ENCODE measurements at places on chromosomes 2 and 18.

- no peak for DNase-seq
Observed at GRCh38 chr2:11385216-11385615, 40.8 kb upstream of the ROCK2 start.

GRCh38 chr2:62565309-62565908 lies 59.4 kb upstream of the TMEM17 start:
- no peak for DNase-seq

- DNase-seq, result peak; percentile 35
Observed at GRCh38 chr2:8986327-8986976, 17.0 kb downstream of the MBOAT2 start.

GRCh38 chr18:24785019-24785418 lies 324.6 kb downstream of the HRH4 start:
- DNase-seq, result no peak

DNA sequence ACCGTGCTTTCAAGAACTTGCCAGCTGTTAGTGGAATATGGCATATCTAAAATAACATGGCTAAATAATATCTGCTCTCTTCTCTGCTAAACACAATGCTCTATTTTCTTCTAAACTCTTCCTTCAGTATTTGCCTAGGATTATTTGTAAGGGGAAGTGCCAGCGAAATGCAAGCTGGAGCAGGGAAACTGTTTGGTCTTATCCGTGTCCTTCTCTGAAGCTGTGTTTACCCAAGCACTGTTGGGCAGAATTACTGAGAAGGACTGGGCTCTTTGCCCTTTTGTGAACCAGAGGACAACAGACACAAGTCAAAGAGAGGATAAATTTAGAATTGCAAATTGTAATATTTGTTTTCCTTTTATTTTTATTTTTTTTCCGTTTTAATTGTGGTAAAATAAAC lies 23.6 kb downstream of the CPO start:
- DNase-seq, result peak; percentile 7

DNA sequence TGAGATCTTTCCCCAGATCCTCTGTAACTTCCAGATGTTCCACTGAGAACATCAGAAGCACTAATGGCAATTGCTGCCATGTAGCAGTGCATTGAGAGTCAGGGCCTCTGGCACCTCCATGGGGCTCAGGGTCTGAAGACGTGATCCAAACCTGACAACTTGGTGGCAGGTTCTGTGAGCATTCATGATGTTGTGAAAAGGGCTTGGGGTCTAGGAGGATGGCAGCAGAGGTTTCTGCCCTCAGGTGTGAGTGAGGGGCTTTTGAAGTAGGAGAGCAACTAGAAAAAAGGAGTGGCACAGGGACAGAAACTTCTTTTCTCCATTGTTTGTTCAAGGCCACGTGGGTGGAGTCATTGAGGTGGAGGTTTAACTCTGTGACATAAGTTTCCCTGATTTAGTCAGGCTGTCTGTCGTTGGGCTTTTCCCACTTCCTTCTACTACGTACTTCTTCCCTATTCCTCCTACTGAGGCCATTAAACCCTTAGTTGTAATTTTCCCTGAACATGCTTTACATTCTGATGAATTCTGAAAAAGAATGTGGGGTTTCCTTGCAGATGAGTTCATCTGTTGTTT lies 13.1 kb downstream of the CFLAR start:
- no peak for DNase-seq

DNA sequence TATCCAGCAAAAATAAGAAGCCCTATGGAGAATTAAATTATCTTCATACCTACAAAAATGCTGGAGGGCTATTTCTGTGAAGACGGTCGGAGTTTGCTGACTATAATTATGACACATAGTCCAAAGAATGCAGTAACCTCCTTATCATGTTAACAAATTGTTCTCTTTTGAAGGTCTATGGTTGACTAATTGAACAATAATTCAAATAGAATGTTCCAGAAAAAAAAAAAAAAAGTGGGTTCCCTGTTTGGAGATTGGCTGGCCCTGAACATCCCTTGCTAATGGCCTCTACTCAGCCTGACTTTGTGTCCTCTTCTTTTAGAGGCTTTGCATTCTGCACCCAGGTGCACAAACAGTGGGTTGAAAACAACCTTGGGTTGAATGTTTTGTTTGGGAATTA lies 82.8 kb upstream of the CCBE1 start:
- no peak for DNase-seq

GRCh38 chr2:70580352-70580751 lies 26.7 kb upstream of the TGFA start:
- DNase-seq, result no peak

DNA sequence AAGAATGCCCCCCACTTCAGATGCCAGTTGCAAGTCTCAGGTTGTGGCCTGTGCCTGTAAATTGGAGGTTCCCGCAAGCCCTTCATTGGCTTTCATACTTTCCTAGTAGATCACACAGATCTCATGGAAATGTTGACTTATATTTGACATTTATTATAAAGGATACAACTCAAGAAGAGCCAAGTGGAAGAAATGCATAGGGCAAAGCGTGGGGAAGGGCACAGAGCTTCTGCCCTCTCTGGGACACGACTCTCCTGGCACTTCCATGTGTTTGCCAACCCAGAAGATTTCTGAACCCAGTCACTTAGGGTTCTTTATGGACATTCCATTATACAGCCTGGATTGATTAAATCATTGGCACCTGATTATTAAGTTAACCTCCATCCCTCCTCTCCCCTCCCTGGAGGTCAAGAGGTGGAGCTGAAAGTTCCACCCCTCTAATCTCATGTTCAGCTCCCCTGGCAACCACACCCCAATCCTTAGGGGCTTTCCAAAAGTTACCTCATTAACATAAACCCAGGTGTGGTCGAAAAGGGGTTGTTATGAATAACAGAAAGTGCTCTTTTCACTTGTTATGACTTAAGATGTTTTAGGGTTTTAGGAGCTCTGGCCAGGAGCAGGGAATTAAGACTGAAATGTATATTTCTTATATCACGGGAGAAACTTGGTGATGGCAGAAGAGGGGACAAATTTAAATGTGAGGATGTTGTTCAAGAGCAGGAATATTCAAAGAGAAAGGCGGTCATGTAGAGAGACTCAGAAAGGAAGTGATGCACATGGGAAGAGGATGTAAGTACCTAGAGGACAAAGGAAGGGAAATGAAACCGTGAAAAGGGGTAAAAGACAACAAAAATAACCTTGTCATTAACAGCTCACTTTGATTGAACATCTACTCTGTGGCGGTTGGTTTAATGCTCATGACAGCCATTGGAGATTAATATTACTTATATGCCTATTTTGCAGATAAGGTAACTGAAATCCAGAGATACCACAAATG lies 31.8 kb downstream of the SP100 start:
- no peak for DNase-seq

DNA sequence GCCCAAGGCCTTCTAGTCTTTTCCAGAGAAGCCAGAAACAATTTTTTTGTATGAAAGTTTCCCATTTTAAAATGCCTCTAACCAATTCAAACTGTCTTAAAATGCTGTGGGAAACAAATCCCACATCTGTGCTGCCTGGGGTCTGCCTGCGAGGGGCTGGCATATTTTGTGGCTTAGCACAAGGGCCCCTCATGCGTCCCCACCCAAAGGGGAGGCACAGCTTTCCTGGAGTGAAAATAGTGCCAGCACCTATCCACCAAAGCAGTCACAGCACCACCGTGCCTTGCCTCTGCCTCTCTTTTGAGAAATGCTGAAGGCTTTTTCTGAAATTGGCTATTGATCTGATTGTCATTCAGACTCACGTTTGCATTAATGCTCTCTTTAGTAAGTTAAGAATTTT lies 22.2 kb upstream of the GNAL start:
- no peak for DNase-seq

- no peak for DNase-seq
Observed at GRCh38 chr2:47900857-47901256, 5.4 kb downstream of the FBXO11 start.

- no peak for DNase-seq
Observed at GRCh38 chr2:196112418-196113034, 43.9 kb upstream of the DNAH7 start.

DNA sequence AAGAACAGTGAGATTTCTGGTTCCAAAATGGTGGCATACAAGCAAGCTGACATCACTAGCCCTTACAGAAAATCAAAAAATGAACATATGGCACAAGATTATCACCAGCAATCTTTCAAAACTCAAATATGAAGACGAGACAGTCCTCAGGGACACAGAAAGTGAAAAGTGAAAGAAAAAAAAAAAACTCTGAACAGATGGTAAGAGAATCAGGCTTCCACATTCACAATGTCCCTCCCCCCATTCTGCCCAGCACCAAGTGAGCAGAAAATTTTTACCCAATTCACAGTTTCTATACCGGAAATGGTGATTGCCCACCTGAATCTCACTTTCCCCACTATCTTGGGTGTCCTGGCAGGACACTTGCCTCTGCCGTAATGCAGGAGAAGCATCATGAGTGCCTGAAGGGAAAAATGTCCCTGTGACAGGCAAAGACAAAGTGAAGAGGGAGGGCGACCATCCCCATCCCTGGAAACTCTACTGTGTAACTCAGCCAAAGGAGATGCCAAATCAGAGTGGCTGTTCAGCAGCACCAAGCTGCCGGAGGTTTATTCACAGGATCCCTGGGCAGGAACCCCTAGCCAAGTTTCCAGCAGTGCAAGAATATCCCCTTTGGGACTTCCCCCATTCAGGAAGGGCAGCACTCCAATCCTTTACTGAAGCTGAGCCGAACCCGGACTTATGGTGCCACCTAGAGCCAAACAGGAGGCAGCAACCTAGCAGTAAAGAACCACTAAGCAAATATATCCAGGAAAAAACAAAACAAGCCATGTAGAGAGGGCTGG lies 312.2 kb downstream of the LRATD1 start:
- peak; percentile 37 for DNase-seq

- DNase-seq, result no peak
Observed at GRCh38 chr2:212858496-212858895, 292.9 kb downstream of the IKZF2 start.

- DNase-seq, result no peak
Observed at GRCh38 chr2:150946831-150947230, 314.8 kb downstream of the RBM43 start.

GRCh38 chr2:67666386-67667053 lies 269.4 kb downstream of the ETAA1 start:
- DNase-seq, result peak; percentile 4

- DNase-seq, result no peak
Observed at GRCh38 chr2:128177315-128177714, 86.3 kb downstream of the UGGT1 start.

DNA sequence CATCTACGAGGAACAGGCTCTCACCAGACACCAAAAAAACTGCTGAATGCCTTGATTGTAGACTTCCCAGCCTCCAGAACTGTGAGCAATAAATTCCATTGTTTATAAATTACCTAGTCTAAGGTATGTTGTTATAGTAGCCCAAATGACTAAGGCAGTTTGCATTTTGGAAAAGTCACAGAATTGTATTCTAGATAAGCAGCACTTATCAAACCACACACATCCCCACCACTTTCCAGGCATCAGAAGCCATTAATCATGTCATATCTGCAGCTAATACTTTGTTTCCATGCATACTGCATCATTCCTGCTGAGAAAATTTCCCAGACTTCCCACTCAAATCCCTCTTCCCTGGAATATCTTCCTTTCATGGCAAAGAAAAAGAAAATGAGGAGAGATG lies 187.2 kb downstream of the INO80D start:
- no peak for DNase-seq

DNA sequence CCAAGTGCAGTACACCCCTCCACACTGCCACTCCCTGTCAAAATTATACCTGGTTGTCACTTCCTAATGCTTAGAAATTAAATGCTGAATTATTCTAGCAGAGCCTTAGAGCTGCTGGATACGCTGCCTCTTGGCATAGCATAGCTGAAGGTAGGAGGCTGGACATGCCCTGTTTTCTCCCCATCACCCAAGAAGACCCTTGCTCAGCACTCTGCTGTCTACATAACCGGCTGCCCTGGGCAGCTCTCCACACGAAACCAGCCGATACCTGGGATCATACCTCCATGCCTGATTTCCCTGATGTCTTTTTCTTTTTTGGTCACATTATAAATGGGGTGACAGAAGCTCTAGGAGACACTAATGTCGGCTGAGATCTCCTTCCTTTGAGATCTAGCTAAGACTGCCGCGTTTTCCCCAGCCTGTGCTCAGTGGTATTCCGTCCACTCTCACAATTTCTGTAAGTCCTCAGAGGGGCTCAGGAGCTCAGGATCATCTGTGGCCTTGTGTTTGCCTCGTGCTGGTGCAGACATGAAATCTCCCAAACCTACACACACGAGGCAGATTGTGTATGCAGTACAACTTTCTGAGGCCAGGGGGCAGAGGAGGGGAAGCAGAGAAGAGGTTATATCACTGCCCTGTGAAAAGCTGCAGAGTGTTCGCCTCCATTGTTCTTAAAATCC lies 13.5 kb upstream of the ZAP70 start:
- peak; percentile 68 for DNase-seq

DNA sequence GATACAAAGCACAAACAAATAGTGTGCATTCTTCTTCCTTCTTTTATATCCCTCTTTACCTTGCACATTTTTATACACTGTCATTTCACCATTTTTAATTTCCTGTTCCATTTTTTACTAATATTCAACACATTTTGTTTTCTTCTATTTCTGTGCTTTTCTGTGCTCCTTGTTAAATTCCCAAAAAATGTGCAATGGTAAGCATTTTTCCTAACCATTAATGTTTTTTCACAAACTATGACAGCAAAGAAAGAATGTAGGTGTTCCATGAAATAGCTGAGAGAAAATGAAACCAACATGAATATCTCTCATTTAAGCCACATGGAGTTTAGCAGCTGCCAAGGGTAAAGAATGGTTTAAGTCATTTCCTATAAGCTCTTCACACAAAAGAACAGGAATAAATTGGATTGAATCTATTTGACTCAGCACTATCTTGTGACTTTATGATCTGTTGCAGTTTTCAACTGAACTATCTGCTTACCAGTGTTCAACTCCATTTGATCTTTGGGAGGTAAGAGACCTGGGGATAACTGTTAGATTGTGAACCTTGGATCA lies 145.7 kb upstream of the CDH19 start:
- DNase-seq, result peak; percentile 44

DNA sequence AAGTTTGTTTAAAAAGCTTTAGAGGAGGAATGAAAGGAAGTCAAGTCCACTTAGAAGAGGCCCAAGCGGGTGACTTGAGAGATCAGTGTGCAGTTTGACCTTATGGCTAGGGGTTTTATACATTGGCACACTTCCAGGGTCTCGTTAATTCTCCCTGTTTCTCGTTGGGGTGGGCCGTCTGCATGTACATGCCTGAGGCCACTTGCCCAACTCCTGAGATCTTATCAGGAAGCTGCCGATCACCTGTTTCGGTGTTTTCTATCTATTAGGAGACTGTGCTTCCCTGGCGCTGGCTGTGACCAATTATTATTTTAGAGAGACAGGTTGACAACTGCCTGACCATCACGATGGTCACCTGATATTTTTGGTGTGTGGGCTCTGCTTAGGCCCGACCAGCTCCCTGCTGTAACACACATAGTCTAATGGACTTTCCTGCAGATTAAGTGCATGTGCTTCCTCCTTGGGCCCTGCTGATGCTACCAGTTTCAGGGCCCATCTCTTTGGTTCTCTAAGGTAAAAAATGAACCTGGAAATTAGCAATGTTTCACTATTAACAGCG lies 31.0 kb upstream of the MSH6 start:
- no peak for DNase-seq

DNA sequence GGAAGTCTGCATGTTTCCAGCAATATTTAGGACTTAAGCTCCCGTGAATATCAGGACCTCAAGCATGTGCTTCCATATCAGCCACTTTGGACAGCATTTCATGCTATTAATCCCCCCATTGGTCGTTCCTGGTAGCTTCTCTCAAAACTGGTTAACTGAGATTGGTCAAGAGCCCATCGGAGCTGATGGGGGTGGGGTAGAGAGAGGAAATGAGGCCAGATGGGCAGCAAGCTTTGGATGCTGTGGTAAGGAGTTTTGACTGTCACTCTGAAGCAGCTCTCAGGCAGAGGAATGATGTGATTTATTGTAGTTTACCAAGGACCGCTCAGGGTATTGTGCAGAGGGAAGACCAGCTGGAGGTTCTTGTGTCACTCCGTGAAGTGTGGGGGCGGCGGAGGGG lies 81.8 kb downstream of the FAM168B start:
- no peak for DNase-seq

Data from NCI-H69 (cell line).